NCI-H187 treated with DMSO at 0.1 percent for 48 hours (cell line): ENCODE measurements at places on chromosomes 3 and 15.

DNA sequence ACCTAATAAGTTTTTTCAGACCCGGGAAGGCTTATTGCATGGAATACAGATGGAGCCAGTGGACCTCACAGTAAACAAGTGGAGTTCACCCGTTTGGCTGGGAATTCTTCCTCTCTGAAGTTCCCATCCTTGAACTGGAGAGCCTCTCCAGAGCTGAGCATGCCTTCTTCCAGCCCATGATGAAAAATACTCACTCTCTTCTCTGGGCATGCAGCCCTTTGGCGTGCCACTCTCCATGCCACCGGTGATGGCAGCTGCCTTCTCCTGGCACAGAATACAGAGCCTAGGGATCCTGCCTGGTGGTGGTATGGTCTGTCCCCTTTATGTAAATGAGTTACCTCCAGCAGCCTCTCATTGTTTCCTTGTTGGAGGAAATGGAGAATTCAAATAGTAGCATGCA lies 150.8 kb downstream of the LEKR1 start:
- DNase-seq, result no peak

DNA sequence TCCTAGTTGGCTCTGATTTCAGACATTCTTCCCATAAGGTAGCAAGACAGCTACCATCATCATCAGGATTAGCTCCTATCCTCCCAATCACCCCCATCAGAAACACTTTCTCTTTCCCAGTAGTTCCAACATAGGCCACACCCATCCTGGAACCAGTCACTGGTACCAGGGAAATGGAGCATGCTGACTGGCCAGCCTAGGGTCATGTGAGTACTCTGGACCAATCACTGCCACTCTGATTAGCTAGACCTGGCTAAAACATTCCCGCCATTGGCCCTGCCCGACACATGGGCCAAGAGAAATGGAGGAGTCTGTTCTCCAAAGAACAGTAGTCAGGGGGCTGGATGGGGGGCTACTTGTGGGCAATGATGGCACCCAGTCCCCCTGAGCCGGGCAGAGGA lies 12.4 kb downstream of the EFCC1 start:
- DNase-seq, result no peak

DNA sequence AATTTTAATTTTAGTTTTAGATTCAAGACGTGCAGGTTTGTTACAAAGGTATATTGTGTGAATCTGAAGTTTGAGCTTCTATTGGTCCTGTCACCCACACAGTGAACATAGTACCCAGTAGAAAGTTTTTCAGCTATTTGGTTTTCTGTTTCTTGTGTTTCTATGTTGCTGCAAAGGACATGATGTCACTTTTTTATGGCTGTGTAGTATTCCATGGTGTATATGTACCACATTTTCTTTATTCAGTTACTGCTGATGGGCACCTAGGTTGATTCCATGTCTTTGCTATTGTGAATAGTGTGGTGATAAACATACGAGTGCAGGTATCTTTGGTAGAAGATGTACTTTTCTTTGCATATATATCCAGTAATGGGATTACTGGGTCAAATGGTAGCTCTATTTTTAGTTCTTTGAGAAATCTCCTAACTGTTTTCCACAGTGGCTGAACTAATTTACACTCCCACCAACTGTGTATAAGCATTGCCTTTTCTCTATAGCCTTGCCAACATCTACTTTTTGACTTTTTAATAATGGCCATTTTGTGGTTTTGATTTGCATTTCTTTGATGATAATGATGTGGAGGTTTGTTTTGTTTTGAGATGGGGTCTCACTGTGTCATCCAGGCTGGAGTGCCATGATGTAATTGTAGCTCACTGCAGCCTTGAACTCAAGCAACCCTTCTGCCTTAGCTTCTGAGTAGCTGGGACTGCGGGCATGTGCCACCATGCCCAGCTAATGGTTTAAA lies 43.9 kb downstream of the LIMD1 start:
- DNase-seq, result no peak

- DNase-seq, result no peak
These were observed 142.3 kb downstream of the CHST2 start for GRCh38 chr3:143261848-143262247.

DNA sequence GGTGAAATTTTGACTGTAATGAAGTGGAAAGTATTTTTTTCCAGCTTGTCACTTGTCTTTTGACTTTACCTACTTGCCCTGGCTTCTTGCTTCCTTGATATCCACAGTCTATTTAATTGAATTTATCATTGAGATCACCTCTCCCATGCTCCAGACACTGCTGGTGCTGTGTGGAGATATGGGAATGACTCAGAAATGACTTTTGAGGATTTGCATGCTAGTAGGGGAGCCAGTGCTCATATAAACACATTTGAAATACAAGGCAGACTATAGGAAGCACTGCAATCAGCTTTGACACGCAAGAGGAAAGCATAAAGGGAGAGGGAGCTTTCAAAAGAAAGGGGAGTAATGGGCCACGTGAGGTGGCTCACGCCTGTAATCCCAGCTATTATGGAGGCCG lies 7.3 kb upstream of the TRPM1 start:
- no peak for DNase-seq

- DNase-seq, result no peak
These were observed 40.7 kb downstream of the TMEM212 start for GRCh38 chr3:171883893-171884279.

DNA sequence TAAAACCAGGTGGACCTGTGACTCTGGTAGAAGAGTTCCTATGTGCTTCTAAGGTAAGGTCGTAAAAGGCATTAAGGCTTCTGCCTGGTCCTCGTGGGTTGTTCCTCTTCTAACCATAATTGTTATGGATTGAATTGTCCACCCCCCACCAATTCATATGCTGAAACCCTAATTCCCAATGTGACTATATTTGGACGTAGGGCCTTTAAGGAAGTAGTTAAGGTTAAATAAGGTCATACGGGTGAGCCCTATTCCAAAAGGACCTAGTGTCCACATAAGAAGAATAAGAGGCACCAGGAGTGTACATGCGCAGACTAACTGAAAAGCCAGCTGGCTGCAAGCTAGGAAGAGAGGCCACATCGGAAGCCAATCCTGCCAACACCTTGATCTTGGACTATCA lies 1.9 kb downstream of the ADPGK start:
- DNase-seq, result no peak

DNA sequence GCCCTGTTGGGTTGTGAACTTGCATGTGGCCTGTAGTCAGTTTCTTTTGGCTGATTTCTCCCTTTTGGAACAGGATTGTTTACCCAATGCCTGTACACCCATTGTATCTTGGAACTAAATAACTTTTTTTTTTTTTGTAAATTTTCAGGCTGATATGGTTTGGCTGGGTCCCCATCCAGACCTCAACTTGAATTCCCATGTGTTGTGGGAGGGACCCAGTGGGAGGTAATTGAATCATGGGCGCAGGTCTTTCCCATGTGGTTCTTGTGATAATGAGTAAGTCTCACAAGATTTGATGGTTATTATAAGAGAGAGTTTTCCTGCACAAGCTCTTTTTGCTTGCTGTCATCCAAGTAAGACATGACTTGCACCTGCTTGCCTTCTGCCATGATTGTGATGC lies 253.8 kb upstream of the GBE1 start:
- no peak for DNase-seq

DNA sequence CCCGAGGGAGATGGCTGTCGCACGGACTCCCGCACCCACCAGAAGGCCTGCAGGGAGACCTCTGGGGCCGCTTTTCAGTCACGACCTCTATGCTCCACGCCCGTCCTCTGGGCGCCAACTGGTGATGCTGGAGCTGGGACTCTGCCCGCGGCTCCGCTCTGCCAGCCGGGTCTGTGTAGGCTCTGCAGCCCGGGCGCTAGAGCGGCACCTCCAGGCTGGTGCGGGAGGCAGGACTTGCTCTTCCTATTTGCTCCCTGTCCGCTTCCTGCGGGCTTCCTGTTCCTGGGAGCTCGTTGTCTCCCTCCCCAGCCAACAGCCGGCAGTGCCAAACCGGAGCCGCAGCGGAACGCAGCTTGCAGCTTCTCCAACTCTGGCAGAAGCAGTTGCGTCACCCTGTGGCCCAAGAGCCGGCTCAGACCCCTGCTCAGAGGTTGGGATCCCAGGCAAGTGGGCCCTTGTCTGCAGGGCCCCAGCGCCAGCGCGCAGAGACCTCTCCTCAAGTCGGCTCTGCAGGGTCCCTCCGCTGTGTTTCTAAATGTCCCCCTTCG lies 285.9 kb downstream of the XXYLT1 start:
- DNase-seq, result no peak

DNA sequence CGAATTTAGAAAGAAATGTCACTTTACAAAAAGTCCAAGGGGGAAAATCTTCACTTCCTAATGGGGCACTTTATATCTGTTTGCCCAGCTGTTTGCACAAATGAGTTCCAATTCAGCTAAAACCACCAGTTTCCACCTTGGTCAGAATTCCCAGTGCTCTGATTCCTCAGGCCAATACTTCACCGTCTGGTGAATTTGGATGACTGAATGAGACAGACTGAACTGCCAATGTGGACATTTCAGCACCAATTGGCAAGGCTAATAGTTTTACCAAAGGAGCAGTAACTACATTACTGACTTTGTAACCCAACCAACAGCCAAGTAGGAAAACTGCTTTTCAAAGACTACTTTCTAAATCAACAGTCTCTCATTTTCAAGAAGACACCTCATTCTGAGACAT lies 51.8 kb downstream of the ABI3BP start:
- no peak for DNase-seq

DNA sequence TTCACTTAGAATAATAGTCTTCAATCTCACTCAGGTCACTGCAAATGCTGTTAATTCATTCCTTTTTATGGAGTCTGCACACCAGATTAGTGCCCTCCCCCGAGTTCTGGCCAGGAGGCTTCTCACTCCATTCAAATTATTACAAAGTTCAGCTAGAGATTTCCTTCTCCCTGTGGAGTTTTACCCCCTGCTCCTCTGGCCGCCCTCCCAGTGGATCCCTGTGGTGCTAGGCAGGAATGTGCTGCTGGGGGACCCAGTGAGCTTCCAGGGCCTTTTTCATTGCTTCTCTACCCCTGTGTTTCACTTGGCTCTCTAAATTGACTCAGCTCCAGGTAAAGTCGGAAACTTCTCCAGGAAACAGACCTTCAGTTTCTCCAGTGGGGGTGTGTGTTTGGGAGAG lies 42.7 kb upstream of the CD200R1L start:
- DNase-seq, result no peak

- DNase-seq, result no peak
These were observed 122.6 kb upstream of the MEF2A start for GRCh38 chr15:99443056-99443756.

GRCh38 chr3:177179281-177180067 lies 17.8 kb downstream of the TBL1XR1 start:
- DNase-seq, result no peak

DNA sequence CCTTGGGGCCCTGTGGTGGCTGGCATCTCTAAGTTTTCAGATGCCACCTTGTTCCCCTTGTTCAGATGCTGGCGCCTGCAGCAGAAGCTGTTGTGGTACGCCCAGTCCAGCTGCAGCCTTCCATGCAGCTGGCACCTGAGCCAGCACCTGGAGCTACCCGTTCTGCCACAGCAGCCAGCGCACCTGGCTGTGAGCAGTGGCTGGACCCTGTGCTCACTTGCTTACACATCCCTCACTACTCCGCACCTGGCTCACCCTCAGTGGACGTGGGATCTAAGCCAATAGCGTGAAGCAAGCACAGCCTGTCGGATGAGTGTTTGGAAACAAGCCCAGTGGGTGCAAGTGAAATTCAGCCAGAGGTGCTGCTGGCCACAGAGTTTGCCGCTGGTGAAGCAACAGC lies 607.5 kb upstream of the BCHE start:
- no peak for DNase-seq

GRCh38 chr3:53996141-53996874 lies 104.6 kb upstream of the SELENOK start:
- no peak for DNase-seq

GRCh38 chr3:133674290-133674919 lies 12.7 kb upstream of the TOPBP1 start:
- DNase-seq, result no peak

DNA sequence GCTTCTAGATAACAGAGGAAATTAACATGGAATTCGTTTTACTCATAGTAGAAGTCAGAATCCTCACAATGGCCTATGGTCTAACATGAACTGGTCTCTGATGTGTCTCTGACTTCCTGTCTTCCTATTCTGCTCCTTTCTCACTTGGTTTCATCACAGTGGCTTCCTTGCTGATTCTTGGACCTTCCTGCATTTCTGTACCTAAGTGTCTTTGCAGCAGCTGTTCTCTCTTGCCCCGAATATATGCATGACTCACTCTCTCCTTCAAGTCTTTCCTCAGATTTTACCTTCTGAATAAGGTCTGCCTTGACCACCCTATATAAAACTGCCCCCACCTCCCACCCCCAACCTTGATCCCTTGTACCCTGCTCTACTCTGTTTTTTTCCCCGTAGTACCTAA lies 14.1 kb downstream of the ARL13B start:
- no peak for DNase-seq

DNA sequence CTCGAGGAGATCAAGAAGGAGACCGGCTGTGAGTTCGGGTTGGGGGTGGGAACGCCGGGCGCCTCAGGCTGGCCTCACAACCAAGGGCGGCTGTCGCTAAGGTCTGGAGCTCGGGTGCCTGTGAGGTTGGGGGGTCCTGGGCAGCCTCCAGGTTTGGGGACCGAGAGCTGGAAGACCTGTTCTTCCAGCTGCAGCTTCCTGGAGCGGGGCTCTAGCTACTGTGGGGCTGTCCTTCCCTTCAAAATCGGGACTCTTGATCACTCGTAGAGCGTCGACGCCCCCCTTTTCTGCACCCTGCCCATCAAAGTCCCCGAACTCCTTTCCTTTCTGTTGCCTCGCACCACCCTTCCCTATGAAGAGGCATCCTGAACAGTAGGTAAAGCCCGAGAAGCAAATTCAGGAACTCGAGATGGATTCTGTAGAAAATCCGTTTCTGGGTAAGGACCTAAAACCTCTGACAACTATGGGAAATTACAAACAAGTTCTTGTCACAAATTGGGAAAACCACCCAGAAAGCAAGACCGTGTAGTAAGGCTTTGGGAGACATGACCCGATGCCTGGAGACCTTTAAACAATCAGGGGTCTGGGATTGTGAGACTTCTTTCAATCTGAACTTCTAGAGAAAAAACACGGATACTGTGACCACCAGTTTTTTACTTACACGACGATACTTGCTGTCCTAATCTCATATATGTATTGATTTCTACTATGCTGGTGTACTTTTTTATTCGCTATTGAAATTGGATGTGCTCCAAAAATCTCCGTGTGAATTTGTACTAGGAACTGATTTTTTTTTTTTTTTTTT lies 556 bp downstream of the CHP1 start:
- no peak for DNase-seq

DNA sequence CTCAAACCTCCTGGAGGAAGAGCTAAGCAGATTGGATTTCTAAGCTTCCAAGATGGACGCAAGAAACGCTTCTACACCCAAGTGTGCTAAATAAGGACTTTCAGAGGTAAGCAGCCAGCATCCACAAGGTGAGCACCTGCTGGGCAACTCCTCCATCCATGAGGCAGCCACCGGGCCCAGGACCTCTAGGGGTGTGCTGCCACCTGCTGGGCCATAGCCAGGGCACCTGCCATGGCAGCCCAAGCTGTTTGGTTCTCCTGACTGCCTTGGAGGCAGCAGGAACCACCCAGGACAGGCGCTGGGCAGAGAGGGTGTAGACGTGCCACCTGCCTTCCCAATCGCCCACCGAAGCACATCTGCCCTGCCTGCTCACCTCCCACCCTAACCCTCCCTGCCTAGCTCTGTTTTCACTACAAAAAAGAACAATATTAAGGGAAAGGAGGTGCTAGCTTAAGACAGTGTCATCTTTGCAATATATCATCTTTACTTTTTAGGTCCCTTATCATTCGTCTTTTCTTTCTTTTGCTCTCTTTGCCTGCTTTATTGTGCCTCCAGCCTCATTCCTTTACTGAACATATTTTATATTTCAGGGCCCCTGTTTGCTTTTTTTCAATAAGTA lies 12.9 kb downstream of the C15orf62 start:
- DNase-seq, result no peak
